ENCODE measurements at places on chromosomes 5 and 9. TPM values are rescaled to one million over a fixed set of nuclear protein-coding genes. Genes with fewer than 3 reads are reported as not detected.
A peak's percentile ranks its signal among the peaks of the same experiment; 100 is the strongest.

Gene STPG3
- not detected for total RNA-seq

Gene TMEFF1
- total RNA-seq = 0.05 TPM

Gene FOXD4L4
- total RNA-seq = 0.07 TPM

GRCh38 chr9:21481470-21482056 lies 550 bp downstream of the IFNE start:
- DNase-seq = no peak

- DNase-seq = peak; percentile 81
These were observed 1.4 kb downstream of the GLIS3 start for GRCh38 chr9:4298255-4299004.

GRCh38 chr9:110143485-110143884 lies 64.5 kb downstream of the C9orf152 start:
- DNase-seq = no peak

Measured in M059J (cell line).